NCI-H2081 treated with DMSO at 0.1 percent for 48 hours (cell line): ENCODE measurements at places on chromosomes 7 and 10.
A peak's percentile ranks its signal among the peaks of the same experiment; 100 is the strongest.

GRCh38 chr10:124482236-124482800, 20.7 kb downstream of the LHPP start:
- DNase-seq: no peak

DNA sequence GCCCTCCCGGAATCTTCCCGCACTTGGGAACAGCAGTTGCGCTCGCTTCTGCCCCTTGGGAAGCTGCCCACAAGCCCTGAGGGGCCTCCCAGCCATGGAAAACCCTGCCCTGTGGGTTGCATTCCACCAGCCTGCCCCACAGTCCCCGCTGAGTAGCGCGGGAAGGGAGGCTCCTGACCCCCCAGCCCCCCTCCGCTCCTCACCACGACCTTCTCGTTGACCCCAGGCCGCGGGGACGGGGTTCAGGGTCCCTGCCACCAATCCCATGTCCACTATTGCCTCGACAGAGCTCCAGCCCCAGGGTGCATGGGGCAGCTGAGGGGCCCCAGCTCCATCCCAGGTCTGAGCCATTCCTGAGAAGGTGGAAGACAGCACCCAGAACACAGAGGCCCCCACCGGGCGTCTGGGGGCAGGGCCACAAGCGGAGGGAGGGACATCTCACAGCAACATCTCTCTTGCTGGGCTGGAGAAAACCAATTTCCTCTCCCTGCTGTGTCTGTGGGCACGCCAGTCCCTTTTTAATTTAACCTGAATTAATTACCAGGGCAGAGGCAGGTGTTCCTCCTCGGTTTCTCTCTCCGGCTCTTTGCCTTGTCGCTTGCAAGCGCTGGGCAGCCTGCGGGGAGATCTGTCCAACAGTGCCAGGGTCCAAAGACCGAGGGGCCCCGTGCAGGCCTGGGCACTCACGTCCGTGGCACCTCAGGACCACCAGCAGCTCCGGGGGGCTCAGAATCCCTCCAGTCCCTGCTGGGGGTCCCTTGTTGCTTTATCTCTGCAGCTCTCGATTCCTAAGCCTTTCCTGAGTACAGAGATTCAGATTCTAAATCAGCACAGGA, 57.9 kb downstream of the FOXL3 start:
- no peak for DNase-seq

- no peak for DNase-seq
Observed at GRCh38 chr10:10233229-10233628, 784.4 kb upstream of the CELF2 start.

- no peak for DNase-seq
Observed at GRCh38 chr7:132575982-132576720, at the start of gene PLXNA4. Gene PLXNA4 (minus strand): TSS chr7:132576470. CDS start chr7:132508693, 67,777 bp downstream.

DNA sequence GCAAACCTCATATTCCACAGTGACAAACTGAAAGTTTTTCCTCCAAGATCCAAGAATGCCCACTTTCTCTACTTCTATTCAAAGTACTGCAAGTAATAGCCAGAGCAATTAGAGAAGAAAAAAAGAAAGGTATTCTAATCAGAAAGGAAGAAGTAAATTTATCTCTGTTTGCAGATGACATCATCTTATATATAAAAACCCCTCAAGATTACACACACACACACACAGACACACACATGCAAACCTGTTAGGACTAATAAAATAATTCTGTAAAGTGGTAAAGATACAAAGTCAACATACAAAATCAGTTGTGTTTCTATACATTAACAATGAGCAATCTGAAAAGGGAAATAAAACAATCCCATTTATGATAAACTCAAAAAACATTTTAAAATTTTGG, 44.7 kb upstream of the AASS start:
- no peak for DNase-seq

DNA sequence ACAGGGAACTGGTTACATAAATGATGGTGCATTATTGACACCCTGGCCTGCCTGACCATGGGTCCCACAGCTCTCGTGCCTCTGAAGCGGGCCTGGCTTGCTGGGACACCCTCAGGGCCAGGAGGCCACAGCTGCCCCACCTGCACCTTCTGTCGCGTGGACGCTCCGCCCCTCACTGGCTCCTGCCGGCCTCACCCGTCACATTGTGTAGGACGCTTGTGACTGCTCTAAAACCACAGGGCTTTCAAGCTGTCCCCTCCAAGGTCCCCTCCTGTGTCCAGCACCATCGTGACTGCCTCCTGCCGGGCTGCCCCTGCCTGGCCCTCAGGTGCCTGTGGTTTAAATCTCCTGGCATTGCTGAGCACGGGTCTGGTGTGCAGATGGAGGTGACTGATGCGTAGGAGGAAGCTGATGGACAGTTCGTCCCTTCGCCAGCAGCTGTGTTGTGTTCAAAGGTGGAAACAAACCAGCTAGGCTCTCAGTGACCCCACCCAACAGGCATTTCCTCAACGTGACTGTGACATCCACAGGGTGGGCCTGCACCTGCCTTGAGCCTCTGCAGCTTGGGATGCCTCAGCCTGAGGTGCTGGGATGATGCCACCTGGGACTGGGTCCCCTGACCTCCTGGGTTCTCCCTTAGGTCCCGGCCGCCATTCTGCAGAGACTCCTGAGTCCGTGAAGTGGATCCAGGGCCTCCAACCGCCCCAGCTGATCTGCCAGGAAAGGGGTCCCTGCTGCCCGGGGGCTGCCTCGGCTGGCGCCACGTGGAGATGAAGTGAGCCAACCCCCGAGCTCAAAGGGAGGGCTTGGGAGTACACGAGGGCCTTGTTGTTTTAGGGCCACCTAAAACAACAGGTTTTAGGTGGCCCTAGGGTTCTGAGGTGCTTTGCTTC, 148.5 kb downstream of the WDR37 start:
- no peak for DNase-seq

GRCh38 chr10:89861584-89862301, 160.4 kb downstream of the KIF20B start:
- DNase-seq: no peak

GRCh38 chr7:102195361-102195760, 91.3 kb upstream of the SH2B2 start:
- no peak for DNase-seq

DNA sequence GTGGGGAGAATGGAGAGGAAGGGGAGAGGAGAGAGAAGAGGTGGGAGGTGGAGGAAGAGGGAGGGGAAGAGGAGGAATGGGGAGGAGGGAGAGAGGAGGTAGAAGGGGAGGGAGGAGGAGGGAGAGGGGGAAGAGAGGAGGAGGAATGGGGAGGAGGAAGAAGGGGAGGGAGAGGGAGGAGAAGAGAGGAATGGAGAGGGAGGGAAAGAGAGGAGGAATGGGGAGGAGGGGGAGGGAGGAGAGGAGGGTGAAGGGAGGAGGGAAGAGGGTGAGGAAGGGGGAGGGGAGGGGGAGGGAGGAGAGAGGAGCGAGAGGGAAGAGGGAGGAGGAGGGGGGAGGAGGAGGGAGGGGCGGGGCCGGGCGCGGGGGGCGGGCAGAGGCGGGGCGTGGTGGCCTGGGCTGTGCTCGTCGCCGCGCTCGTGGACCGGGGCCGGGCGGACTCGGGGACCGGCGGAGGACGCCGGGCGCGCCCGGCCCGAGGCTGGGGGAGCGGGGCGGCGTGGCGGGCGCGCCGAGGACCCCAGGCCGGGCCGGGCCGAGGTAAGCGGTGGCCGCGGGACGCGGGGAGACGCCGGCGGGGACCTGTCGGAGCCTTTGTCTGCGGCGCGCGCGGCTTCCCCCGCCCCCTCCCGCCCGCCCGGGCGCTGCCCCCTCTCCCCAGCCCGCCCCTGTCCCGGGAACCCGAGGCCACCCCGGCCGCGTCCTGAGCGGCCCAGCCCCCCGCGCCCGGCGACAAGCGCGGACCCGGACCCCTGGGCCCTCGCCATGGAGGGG, at the start of gene SLC29A4:
Gene SLC29A4, plus strand, starts transcription at position 401 of the 774 bp plus-strand sequence. CDS start 4,874 bp downstream, outside the sequence.
- no peak for DNase-seq

GRCh38 chr10:71580415-71580814, 139.2 kb downstream of the C10orf105 start:
- no peak for DNase-seq

- no peak for DNase-seq
Observed at GRCh38 chr10:49111320-49111698, 4.0 kb downstream of the VSTM4 start.

GRCh38 chr7:77696057-77696642, at the start of gene RSBN1L:
Gene RSBN1L (plus strand): TSS chr7:77696459. CDS start chr7:77696470, 11 bp downstream.
- peak; percentile 94 for DNase-seq

- no peak for DNase-seq
Observed at GRCh38 chr10:132644527-132645246, 107.1 kb downstream of the INPP5A start.

GRCh38 chr10:94074462-94074861, 80.7 kb downstream of the PLCE1 start:
- no peak for DNase-seq

DNA sequence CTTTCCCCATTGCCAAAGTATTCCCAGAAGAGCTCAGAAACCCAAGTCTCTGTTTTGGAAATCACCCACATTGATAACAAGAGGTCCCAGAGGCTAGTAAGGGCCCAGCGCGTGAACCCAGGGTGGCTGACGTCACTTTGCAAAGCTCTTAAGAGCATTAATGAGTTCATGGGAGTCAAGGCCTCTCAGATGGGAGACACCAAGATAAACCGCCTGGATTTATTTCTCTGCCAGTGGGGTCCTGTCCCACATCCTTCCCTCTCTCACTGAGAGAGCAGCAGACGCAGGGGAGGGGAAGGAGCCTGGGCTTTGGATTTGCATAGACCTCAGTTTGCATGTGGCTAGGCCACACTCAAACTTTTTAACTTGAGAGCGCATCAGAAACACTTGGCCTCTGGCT, 184.8 kb upstream of the PDE1C start:
- DNase-seq: no peak

DNA sequence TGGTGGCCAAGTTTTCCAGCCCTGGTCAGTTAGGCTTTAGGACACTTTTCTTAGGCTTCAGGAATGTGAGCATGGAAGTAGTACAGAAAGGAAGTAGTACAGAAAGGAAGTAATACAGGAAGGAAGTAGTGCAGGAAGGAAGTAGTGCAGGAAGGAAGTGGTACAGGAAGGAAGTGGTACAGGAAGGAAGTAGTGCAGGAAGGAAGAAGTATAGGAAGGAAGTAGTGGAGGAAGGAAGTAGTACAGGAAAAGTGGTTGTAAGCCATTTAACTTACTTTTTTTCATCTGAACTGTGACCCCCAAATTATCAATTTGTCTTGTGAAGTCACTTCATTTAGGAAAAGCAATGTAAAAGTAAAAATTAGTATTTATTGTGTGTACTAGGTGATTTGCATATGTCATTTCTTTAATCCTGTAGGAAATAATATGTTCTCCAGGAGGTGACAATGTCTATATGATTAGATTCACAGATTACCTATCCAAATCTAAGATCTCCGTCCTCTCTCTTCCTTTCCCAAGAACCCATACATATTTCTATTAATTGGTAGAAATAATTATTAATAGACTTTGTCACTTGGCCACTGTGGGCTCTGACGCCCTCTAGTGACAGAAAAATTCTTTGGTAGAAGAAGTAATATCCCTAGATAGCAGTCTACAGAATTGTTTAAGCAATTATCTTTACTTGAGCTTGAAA, 3.9 kb upstream of the FAS start:
- DNase-seq: no peak

- no peak for DNase-seq
Observed at GRCh38 chr10:28947171-28947570, 269.9 kb downstream of the BAMBI start.

- DNase-seq: peak; percentile 55
Observed at GRCh38 chr7:104980841-104981671, 32.9 kb upstream of the KMT2E start.

DNA sequence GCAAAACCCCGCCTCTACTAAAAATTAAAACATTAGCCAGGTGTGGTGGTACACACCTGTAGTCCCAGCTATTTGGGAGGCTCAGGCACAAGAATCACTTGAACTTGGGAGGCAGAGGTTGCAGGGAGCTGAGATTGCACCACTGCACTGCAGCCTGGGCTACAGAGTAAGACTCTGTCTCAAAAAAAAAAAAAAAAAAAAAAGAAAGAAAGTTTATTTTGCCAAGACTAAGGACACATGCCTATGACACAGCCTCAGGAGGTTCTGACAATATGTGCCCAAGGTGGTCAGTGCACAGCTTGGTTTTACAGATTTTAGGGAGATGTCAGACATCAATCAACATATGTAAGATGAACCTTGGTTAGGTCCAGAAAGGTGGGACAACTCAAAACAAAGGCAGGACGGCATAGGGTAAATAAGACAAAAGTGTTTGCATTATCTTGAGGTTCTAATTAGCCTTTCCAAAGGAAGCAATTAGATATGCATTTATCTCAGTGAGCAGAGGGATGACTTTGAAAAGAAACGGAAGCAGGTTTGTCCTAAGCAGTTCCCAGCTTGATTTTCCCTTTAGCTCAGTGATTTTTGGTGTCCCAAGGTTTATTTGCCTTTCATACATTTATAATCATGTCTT, 20.7 kb upstream of the OTUD1 start:
- no peak for DNase-seq

DNA sequence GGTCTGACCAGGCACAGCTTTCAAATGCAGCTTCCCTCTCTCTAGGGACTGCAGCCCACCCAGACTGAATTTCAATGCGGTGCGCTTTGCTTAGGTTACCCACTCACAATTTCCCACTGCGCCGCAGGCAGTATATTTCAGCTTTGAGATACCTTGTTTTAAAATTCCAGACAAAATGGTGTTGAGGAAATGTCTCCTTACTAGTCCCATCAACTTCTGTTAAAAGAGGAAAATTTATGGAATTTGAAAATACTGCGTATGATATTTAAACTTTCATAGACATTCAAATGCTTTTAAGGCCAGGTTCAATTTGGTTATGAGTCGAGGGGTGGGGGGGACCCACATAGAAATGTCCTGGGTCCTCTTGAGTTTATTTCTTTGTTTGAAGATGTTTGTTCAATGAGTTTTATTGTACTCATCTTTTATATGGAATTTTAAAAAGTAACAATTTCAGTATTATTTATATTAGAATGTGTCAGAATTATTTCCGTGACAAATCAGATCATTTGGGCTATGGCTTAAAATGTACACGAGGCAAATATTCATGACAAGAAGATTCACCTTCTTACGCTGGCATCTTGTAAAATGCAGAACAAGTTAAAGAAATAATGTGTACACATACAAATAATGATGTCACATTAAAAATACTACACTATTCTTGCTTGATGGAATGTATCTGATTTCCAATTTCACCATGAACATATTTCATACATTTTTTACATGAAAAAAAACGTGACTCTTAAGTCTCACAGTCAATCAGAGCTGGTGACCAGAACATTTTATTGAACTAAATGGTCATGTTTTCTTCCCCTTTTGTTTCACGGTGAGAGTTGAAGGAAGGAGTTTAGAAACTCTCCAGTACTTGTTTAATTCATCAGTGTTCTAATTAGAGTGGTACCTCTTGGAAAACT, 1.3 kb downstream of the IKZF1 start:
- no peak for DNase-seq
